Endothelial cell of umbilical vein (primary cell): ENCODE measurements at places on chromosomes 2 and 18.

DNA sequence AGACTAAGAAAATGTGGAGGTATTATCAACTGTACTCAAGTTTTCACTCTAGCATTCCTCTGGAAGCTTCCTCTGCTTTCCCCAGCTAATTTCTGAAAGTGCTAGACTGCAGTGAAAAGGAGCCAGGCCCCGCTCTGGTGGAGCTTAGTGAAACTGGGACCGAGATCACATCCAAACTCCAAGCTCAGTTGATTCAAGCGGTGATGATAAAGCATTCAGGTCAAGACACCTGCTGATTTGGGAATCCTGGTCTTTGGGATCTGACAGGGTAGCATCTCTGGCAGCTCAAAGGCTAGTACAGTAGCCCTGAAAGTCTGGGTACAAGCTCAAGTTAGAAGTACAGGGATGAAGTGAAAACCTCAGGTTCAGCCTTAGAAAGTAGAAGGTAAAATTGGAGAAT lies 120.2 kb upstream of the CRIM1 start:
- no peak for DNase-seq

- DNase-seq = no peak
Observed at GRCh38 chr2:39918886-39919285, 139.8 kb upstream of the THUMPD2 start.

GRCh38 chr2:120509991-120510735 lies 164.2 kb downstream of the INHBB start:
- peak; percentile 21 for DNase-seq

- DNase-seq = peak; percentile 81
Observed at GRCh38 chr2:201116115-201116958, at the start of gene CFLAR. Gene CFLAR (plus strand): TSS chr2:201116164. CDS start chr2:201129866, 13,702 bp downstream.

- no peak for DNase-seq
Observed at GRCh38 chr2:8009010-8009597, 672.8 kb upstream of the ID2 start.
